Upper lobe of left lung (tissue), 6 donors: ENCODE measurements at places on chromosomes 1 and 21. TPM values are rescaled to one million over a fixed set of nuclear protein-coding genes. Genes with fewer than 3 reads are reported as not detected.

- DNase-seq = peak; percentile 28
Measured at GRCh38 chr1:117615474-117615873, 9.6 kb downstream of the TENT5C start.

DNA sequence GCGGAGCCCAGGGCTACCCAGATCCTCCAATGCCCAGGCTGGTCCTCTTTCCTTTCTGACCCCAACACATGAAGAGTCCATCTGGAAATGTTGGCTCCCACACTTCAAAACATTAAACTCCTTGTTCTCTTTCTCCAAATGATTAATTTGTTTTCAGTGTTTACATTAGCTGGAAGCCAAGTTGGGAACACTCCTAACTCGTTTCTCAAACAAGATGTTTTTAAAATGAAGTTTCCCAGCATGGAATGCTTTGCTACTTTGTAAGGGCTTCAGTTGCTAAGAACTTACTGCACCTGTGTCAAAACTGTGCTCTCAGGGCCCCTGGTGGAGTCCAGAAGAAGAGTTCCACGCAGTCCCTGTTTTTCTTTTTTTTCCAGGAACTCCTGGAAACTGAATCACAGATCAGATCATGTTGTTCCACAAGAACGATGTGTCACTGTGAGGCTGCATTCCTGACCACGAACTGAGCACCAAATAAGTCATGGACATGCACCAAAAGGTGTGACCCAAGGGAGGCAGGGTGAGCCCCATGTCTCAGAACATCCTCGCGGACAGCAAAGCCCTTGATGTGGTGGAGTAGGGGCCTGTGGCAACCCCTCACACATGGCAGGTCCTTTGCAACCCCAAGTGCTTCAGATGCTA is 257.3 kb downstream of the KCNJ6 start:
- peak; percentile 56 for DNase-seq

The OR2T29 gene
- not detected for total RNA-seq

The HSD17B7 gene
- 29.0 TPM for total RNA-seq

GRCh38 chr1:184567637-184568036 is 180.8 kb downstream of the C1orf21 start:
- DNase-seq = no peak

The LMNA gene
- total RNA-seq = 250 TPM

GRCh38 chr1:231847612-231848397 is 221.2 kb downstream of the DISC1 start:
- DNase-seq = no peak

DNA sequence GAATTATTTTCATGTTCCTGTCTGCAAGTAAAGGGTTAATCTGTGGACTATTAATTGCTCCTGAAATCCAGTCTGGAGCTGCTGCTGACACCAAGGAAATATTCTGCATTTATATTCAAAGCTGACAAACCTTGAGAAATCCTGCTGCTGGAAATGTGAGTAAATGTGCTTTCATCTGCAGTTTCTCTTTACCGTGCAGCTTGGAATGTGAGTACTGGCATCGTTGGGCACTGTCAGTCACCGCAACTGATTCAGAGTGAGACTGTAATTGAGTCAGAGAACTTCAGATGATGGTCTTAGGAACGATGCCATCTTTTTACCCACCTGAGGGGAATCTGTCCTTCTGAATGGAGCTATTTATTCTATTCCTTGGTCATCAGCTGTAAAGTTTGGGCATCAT is 420.6 kb downstream of the SIPA1L2 start:
- DNase-seq = no peak

DNA sequence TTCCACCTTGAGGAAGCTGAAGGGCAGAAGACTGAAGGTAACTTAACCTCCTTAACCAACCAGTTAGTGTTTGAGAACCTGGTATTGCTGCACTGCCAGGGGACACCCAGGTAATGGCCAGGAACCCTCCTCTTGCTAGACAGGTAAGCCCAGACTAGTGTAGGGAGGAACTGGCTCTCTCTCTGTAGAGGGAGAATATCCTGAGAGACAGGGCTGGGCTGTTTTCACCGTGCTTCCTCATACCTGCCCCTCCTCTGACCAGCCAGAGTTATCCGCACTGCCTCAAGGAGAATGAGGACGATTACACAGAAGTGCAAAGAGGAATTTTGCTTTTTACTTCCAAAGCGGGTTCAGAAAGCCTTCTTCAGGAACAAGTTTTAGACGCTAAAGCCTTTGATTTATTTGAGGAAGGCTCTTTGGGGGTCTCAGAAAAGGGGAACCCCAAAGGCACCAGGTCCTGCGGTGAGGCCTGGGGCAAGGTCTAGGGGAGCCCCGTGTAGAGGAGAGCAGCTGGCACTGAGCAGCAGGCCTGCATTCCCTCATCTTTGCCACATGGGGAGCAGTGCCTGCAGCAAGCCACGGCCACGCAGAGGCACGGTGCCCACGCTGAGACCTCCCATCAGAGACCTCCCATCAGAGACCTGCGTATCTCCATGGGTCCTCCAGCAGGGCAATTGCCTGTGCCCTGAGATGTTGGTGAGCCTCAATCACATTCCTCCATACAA is 13.5 kb downstream of the GNG4 start:
- no peak for DNase-seq

The LIPI gene
- not detected for total RNA-seq

- peak; percentile 84 for DNase-seq
Measured at GRCh38 chr1:2590233-2591141, 3.9 kb downstream of the PRXL2B start.

The FMO3 gene
- total RNA-seq = 15.0 TPM

DNA sequence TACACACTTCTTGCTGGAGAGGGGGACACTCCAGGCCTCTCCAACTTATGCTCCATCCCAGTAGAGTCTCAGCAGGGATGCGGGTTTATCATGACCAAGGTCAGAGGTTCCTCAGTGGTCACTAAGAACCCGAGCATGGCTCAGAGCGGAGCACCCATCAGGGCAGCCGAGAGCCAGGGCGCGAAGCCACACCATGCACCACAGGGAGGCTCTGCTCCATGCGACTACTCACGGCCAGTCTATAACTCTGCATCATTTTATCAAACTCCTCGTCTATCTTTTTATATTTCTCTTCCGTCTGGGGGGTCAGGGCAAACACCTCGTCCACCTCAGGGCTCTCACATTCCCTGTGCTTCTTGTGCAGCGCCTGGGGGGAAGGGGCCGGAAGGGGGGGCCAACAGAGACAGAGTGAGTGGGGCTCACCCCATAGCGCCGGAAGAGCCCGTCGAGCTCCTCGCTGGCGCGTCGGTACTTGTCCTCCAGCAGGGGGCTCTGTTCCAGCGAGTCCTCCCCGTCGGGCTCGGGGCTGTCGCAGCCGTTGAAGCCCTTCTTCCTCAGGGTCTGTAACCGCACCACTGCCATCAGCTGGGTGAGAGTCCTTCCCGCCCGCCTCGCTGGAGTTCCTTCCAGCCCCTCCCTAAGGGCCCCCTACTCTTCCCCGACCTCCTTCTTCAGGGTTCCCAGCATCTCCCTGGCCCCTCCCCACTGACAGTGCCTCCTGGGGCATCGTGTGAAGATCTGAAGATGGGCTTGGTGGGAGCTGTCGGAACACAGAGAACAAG is 20.0 kb downstream of the MEF2D start:
- peak; percentile 62 for DNase-seq

- no peak for DNase-seq
Measured at GRCh38 chr1:8407652-8408051, 89.7 kb downstream of the SLC45A1 start.

DNA sequence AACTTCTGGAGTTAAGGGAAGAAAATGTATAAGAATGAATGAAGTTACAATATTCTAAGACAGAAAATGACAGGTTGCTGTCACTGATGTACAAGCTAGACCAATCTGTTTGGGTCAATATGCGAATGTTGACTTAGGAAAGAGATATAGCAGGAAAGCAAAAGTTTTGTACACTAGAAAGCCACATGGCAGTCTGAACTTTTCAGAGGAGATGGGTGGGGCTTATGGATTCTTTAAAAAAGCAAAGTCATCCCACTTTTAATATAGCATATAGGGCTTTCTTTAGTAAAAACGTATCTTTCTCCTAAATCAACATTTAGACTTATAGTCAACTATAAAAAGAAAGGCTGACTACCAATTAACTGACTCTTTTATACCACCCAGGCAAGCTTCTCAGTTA is 381.2 kb downstream of the PTPRC start:
- DNase-seq = no peak

DNA sequence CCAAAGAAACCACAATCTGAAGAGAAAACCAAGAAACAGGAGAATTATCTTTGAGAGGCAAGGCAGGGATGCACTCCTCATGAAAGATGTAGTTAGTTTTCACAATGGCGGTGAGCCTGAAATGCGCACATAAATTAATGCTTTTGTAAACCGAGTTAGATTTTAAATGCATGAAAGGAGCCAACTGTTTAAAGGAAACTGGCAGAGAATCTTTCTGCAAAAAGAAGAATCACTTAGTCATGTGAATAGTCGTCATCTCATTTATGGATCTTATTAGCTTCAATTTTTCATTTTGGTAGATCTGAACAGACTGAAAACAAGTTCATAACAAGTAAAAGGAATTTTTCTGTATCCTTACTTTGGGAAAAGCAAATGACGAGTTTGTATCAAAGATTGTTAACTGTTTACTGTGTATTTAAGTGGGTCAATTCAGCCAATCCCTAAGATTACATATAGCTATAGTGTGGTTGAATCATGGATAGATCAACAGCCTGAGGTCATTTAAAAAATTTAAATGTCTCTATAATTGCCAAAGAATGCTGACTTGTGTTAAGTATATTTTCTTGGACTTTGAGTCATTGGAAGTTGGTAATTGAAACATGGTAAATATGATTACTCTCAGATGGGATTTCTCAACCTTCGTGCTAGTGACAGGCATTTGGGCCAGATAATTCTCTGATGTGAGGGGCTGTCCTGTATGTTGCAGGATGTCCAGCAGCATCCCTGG is 226.6 kb upstream of the KAZN start:
- DNase-seq = no peak

DNA sequence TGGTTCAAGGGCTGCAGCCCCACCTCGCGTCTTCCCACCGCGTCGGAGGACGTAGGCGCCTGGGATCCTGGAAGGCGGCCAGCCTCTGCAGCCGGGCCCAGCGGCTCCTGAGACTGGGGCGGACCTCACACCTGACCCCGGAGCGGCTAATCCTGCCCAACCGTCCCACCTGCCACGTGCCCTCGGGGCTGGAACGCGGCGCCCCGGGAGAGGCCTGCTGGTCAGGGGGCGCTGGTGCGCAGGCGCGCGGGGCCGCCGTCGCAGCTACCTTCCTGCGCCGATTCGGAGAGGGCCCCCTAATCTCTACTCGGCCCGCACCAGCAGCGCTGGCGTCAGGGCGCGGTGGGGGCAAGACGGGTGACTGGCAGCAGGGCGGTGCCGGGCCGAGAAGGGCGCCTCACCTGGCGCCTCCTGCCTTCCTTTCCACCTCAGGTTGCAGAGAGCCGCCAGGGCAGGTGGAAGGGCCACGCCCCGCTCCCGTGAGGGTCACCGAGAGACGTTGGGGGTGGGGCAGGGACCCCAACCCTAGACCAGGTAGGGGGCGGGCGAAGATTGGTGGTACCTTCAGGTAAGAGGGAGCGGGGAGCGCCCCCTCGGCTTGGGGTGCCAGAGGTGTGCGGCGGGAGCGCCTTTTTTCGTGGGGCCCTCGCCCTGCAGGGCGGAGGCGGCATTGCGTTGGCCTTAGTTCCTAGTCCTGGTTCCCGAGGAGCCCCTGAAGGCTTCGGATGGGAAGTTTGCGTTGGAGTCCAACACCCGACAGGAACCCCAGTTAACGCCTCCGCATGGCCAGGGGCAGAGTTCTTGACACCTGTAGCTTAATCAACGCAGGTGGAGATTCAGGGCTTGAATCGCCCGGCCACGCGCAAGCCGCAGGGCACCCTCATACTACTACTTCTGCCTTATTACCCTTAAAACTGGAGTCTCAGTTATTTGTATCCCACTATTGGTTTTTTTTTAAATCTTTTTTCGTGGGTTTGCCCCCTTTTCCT is at the start of gene TDRD5:
Gene TDRD5, plus strand, starts transcription at position 241 of the 989 bp plus-strand sequence. CDS start 784 bp downstream, outside the sequence.
- DNase-seq = peak; percentile 83

The RGS7 gene
- not detected for total RNA-seq
